ENCODE measurements at places on chromosomes 1 and 21. TPM values are rescaled to one million over a fixed set of nuclear protein-coding genes. Genes with fewer than 3 reads are reported as not detected.

- DNase-seq = no peak
Measured at GRCh38 chr1:185693654-185694053, 40.5 kb upstream of the HMCN1 start.

GRCh38 chr1:225146478-225146877 is 217.0 kb downstream of the DNAH14 start:
- no peak for DNase-seq

The AADACL3 gene
- not detected for total RNA-seq

GRCh38 chr1:6056572-6056948 is 10.9 kb downstream of the KCNAB2 start:
- no peak for DNase-seq

GRCh38 chr1:193066606-193067005 is 7.2 kb downstream of the RO60 start:
- no peak for DNase-seq

- no peak for DNase-seq
Measured at GRCh38 chr21:17514124-17514845, 1.4 kb downstream of the CXADR start.

The FCRL1 gene
- not detected for total RNA-seq

The APCS gene
- 54.7 TPM for total RNA-seq

GRCh38 chr1:54462597-54463258 is 56.5 kb upstream of the SSBP3 start:
- no peak for DNase-seq

DNA sequence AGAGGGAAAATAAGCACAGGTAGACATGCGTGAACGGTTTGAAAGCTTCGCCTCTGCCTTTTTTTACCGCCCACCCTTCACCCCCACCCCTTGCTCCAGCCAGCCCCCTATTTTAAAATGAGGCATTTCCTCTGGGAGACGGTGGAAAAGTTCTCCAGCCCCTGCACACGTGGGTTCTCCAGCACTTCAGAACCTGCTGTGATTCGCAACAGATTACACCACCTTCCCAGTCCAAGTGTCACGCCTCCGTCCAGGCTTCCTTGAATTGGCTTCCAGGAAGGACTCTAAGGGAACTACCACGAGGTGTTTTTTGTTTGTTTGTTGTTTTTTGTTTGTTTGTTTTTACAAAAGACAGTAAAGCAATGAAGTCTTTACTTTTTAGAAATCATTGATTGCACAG is 2.6 kb downstream of the LRRC7 start:
- no peak for DNase-seq

- no peak for DNase-seq
Measured at GRCh38 chr1:231106347-231106746, 55.5 kb upstream of the TRIM67 start.

GRCh38 chr1:116763787-116764465 is 9.7 kb downstream of the CD2 start:
- no peak for DNase-seq

DNA sequence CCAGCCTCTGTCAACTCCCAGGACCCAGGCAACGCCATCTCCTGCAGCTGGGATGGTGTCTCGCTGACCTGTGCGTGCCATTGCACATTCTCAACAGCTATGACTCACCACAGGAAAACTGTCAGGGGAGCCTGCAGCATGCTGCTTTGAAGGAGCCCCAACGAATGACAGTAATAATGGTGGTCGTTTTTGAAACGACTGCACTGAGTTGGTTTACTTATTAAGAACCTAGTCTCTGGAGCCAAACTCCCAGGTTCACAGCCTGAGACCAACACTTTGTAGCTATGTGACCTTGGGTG is 21.6 kb downstream of the TCEA3 start:
- peak; percentile 48 for DNase-seq

GRCh38 chr1:113976609-113977278 is 2.5 kb upstream of the OLFML3 start:
- DNase-seq = no peak

DNA sequence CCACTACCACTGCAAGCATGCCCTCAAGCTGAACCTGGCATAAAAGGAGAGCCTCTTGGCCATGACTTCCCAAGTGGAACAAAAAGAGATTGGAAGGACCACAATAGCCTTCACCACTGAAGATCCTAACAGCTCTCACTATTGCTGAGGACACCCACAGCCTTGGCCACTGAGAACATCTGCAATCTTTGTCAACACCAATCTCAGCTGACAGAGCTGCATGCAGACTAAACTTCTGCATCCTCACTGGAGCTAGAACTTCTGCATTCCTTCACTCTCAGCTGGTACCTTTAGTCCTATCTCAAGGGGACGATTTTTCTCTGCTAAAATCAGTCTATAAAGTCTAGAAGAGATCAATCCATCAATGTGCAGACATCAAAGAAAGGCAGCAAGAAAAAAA is 8.3 kb upstream of the FCRL2 start:
- no peak for DNase-seq

GRCh38 chr1:162327144-162327787 is 49.4 kb downstream of the SPATA46 start:
- DNase-seq = no peak

DNA sequence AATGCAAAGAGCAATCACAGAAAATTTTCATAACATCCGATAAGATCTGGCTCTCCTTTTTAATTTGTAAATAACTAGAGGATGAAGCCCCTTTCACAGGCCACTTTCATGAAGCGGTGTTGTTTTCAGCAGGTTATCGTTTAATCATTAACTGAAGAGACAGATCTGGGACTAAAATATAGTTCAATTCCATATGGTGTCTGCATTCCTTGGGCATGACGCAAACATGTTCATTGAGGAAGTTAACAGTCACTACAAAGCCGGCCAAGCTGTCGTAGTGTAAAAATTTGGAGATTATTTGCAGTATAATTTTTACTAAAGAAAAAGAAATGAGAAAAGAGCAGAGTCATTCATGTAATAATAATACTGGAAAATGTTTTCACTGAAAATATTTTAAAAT is 565.2 kb upstream of the ADAMTS5 start:
- DNase-seq = no peak
